ENCODE measurements at places on chromosomes 1 and 21. TPM values are rescaled to one million over a fixed set of nuclear protein-coding genes. Genes with fewer than 3 reads are reported as not detected.

- DNase-seq: no peak
Measured at GRCh38 chr1:231971397-231972110, 345.0 kb downstream of the DISC1 start.

DNA sequence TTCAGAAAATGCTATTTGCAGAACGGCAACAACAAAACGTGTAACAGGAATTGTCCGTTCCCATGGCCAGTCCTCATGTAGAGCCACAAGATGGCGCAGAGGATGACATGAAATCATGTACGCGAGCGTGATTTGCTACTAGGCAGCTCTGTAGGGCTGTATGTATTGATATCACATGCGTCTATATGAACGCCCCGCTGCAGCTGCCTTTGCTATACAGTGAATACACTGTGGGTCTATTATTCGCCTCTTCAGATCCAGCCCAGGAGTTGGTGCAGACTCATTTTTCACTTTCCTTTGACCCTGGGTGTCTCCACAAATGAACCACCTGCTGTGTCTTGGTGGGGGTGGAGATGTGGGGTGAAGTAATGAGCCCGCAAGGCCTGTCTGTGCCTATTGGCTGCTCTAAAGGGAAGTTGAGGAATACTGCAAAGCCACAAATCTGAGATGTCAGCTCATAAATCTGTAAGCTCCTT is 361.5 kb downstream of the KIF26B start:
- DNase-seq: no peak

DNA sequence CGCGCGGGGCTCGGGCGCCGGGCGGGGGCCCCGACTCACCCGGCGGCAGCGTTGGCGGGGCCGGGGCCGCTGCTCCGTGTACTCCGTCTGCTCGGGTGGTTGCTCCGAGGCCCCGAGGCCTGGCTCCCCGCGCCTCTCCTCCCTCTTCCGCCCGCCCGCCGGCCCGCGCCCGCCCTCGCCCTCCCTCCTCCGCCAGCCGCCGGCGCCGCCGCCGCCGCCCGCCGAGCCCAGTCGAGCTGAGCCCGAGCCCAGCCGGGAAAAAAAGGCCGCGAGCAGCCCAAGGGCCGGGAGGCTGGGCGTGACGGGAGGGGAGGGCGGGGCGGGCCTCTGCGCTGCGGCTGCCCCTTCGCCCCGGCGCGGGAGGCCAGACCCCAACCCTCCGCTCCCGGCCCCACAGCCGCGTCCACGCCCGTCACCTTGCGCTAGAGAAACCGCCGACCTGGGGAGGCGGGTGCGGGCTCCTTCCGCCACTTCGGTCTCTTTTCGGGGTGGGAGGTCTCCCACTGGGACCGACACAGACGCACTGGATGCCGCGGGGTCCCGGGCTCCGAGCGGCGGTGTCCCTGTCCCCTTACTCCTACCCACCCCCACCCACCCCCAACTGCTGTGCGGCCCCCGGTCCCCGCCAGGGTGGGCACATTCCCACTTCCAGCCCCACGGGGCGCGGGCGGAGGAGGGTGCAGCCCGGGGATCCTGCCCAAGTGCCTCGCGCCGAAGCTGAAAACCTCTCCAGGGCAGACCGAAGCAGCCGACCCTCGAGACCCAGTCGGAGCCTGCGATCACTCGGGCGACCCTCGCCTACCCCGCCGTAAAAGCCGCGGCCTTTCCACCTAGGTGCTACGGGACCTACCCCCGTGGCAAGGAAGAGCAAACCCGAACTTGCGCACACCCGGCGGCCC is at the start of gene CERS2:
Gene CERS2, minus strand, starts transcription at position 256 of the 899 bp plus-strand sequence. CDS start 5,745 bp downstream, outside the sequence.
- DNase-seq: no peak

- DNase-seq: no peak
Measured at GRCh38 chr1:67110352-67110751, 24.4 kb downstream of the C1orf141 start.

- no peak for DNase-seq
Measured at GRCh38 chr1:8862528-8862927, 16.0 kb downstream of the ENO1 start.

DNA sequence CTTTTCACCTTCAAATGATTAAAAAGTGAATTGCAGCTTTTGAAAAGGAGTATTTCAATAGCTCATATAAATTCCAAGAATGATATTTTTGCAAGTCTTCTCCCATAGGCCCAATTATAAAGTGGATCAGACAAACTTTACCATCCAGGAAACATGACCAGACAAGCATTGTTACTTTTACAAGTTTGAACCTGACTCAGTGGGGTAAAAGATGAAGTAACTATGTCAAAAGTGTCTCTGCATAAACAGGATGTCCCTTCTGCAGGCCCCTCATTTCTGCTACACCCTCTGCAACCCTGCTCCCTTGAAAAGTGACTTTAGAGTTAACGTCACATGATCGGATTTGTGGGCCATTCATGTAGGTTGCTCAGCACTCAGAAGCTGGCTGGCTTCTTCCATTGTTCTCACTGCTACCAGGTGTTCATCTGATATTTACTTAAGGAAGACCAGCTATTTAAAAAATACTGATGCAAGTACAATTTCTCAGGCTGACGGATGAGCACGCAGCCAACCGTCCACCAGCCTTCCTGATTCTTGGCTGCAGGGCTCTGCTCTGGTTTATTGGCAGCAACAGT is 32.3 kb downstream of the URB1 start:
- DNase-seq: no peak

- no peak for DNase-seq
Measured at GRCh38 chr1:19370453-19371170, 58.5 kb downstream of the SLC66A1 start.

GRCh38 chr1:206854401-206855129 is 10.9 kb upstream of the IL20 start:
- no peak for DNase-seq

GRCh38 chr1:232249861-232250777 is 379.8 kb downstream of the SIPA1L2 start:
- DNase-seq: no peak

DNA sequence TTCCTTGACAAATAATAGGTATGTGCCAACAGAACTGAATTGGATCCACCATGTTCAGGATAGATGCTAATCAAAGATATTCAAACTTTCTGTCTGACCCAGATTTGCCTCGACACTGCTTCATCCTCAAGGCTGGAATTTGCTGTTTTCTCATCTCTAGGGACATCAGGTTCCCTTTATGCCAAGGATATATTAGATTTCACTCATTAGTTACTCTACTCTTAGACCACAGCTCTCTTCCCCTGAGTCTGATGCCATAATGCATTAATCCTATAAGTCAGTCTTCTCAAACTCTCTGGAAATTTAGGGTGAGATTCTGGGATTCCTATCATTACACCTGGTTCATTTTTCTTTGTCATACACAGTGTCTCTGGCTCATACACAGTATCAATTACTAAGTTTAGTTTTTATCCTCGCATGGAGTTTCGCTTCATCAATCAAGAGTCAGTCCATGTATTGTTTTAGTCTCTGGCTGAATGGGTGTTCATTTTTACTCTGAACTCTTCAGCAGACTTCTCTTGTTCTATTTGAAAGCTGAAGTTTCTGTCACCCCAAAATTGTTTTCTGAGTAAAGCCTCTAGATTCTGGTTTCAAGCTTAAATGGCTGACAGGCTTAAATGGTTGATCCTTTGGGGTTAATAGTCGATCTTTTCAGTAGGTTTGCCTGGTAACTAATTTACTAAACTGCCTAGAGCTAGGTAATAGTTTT is 9.3 kb upstream of the DCAF6 start:
- no peak for DNase-seq

- peak; percentile 71 for DNase-seq
Measured at GRCh38 chr1:153794624-153795329, 19.6 kb downstream of the SLC27A3 start.

DNA sequence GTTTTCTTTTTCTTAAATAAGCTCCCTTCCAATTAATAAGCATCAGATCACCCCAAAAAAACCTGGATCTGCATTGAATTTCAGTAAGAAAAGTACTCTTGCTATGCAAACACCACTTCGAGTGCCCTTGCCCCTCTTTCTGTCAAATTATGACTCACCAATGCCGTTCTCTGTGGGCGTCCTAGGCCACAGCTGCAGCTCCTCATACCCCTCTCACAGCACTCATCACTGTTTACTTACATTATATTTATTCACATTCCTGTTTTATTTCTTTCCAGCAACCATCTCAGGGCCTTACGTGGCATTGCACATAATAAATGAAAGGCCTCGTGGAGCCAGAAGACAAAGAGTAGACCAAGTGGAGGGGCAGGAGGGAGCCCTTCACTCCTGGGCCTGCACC is 99.1 kb upstream of the CTTNBP2NL start:
- no peak for DNase-seq

DNA sequence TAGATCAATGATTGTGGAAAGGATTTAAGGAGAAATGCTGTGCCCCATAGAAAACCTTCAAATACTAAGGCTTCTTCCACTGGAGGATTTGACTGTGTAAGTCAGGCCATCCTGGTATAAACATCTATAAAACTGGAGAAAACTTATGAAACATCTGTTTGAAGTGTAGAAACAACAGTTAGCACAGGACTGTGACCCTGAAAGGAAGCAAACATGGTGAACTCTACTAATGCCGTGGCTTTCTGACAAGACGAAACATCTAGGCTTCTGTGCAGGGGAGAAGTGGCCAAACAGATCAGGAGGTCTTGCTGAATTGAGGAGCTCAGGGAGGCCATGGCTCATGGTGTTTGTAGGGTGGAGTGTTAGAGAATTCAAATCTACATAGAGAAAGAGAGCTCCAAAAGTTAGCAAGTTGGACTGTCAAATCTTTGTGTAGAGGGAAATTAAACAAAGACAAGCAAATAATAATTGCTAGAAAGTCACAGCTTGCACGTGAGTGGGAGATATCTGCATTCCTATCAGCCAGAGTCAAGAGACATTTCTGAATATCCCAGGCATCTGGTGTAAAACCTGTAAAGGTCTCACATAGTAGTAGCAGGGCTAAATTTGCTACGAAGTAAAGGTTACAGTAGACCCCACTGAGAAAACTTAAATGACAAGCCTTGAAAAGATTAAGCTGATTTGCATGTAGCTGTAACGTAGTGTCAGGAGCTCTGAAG is 566.8 kb upstream of the B3GALT2 start:
- no peak for DNase-seq

- no peak for DNase-seq
Measured at GRCh38 chr1:91699339-91699974, 186.5 kb downstream of the TGFBR3 start.

- DNase-seq: no peak
Measured at GRCh38 chr1:26539722-26540121, 10.2 kb downstream of the RPS6KA1 start.

- peak; percentile 43 for DNase-seq
Measured at GRCh38 chr1:38605063-38605462, 254.5 kb downstream of the RRAGC start.

GRCh38 chr1:89633800-89634625 is 1.1 kb downstream of the LRRC8C start:
- DNase-seq: no peak

DNA sequence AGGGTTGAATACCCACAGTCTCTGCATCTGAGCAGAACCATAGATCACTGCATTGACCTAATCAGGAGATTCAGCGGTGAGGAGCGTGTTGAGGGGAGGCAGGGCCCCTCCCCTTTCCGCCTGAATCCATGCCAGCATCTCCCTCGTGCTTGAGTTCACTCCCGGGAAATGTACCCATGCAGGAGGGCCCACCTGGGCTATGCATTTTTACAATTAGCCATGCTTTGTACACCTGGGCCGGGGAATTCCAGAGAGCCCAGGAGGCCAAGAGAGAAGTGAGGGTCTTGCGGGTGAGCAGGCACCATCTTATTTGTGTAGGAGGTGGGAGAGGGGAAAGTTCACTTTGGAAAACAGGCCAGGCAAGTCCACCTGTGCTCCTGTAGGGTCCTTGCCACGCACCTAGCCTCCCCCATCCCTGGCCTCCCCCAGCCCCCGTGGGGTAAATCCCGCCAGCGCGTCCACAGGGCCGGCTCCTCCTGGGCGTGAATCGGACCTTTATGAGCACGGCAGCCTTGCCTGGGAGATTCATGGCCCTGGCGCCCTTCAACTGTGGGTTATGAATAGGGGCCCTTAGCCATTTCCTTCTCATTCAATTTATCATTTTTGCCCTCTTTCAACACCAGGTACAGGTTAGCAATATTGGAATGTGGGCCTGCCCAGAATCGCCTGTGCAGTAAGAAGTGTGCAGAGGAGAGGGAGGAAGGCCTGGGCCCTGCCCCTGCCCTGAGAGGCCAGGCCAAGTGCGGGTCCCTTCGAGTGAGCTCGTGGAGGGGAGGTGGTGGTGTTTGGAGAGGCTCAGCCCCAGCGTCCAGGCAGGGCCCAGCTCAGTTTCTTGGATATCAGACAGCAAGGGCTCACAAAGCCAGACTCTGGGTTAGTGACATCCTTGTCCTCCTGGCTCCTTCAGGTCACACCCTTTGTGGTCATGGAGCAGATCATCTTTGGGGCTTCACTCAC is 84.4 kb upstream of the ACTRT2 start:
- DNase-seq: no peak

GRCh38 chr21:15539376-15539775 is 190.4 kb upstream of the USP25 start:
- DNase-seq: no peak

GRCh38 chr1:154842635-154843034 is 27.4 kb downstream of the KCNN3 start:
- no peak for DNase-seq

- DNase-seq: peak; percentile 92
Measured at GRCh38 chr1:32073299-32074229, 825 bp downstream of the TMEM39B start.

DNA sequence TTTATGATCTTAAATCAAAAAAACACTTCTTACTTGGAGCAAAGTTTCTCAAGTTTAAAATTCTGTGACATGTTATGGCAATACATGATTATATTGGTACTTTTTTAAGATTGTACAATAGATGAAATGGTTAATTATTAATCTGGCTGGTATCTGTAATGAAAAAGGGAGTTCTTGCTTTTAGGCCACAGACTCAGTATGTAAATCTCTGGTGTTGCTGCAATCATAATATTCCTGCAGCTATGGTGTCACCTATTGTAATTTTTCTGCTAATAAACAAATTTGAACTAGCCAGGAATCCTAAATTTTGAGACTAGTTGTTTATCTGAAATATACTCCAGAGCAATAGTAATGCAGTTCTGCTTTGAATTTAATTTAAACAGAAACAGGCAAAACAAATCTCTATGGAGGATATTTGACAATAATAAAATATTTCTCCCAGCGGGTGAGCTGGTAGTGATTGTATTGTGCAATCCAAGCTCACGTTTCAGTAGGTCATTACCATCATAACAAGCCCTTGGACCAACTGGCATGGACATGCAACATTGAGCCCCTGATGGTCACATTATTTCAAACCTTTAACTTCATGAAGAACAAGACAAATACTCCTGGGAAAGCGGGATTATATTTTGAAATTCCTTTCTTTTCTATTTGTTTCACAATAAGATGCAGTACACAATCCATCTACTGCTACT is 77.2 kb upstream of the USH2A start:
- no peak for DNase-seq

Gene KLHDC8A
- not detected for total RNA-seq

Gene ACAP3
- 68.5 TPM for total RNA-seq

Gene DFFB
- total RNA-seq: 8.8 TPM

Gene FAM3B
- total RNA-seq: 2.9 TPM

Gene C1orf94
- not detected for total RNA-seq

Gene TFF1
- total RNA-seq: not detected

Gene SELE
- total RNA-seq: 11.5 TPM

Gene NEXN
- total RNA-seq: 20.1 TPM

Measured in vagina (tissue), 2 donors.